Keratinocyte (primary cell): ENCODE measurements at places on chromosomes 16 and 17.

DNA sequence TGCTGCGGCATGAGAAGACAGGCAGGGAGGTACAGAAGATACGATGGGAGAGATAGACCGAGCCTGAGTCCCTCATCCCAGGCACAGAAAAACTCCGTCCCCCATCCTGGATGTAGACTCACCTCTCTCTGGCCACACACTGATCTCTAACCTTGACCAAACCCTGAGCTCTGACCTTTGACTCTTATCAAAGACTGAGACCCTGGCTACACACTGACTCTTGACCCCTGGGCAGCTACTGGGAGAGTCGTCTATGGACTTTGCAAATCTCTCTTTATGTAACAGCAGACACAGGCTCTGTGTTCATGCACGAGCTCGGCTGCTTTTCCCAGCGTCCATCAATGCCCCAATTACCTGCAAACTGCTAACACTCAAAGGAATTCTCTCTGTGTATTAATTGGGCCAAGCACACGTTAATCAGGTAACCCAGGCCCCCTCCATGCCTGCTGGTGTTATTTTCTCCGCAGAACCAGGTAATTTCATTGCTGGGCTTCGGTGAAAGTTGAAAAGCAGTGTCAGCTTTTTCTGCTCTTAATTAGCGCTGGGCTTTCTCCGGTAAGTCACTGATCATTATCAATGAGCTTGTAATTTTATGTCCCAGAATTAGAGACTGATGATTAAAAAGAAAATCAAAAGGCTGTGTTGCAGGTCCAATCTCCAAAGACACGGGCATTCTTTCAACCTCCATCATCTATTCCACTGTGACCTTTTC is 179.4 kb upstream of the NLRP1 start:
- DNase-seq = no peak

- DNase-seq = no peak
Measured at GRCh38 chr17:14303343-14304221, 2.7 kb downstream of the HS3ST3B1 start.

DNA sequence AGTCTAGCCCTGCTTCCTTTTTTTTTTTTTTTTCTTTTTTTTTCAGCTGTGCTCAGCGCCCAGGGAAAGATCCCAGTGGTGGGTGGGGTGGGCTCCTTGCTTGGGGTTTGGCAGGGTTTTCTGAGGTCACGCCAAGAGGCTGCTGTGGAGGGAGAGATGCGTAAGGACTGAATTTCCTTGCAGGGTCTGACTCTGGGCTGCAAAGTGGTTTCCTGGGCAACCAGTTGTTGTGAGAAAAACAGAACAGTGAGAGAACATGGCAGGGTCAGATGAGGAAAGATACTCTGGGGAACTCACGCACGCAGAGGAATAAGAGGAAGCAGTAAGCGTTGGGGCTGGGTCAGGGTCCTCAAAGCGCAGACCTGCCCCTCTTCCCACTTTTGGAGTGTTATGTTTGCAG is 119.5 kb downstream of the IRF8 start:
- no peak for DNase-seq

GRCh38 chr16:56246051-56246817 is 54.9 kb downstream of the GNAO1 start:
- peak; percentile 79 for DNase-seq

- DNase-seq = no peak
Measured at GRCh38 chr16:84528322-84528721, 23.9 kb upstream of the MEAK7 start.

DNA sequence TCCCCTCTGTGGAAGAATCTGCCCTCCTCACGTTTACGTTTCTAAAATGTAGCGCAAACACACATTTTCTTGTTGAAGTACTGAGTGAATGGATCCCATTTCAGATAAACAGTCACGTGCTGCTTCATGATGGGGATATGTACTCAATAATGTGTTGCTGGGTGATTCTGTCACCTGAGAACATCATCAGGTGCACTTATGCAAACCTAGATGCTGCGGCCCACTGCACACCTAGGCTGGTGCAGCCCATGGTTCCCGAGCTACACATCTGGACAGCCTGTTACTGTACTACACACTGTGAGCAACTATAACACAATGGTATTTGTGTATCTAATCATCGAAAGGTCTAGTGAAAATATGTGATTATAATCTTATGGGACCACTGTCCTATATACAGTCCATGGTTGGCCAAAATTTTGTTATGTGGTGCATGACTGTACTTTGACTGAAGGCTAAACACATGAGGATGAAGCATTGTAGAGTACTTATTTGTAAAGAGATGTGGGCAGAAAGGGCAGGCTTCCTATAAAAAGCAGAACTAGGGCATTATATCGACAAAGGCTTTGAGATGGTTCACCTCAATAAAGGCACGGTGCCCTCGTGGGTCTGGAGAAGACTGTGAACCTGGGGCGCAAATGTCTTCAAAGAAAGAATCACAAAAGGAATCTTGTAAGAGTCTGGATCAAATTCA is 26.3 kb downstream of the MARF1 start:
- DNase-seq = no peak

DNA sequence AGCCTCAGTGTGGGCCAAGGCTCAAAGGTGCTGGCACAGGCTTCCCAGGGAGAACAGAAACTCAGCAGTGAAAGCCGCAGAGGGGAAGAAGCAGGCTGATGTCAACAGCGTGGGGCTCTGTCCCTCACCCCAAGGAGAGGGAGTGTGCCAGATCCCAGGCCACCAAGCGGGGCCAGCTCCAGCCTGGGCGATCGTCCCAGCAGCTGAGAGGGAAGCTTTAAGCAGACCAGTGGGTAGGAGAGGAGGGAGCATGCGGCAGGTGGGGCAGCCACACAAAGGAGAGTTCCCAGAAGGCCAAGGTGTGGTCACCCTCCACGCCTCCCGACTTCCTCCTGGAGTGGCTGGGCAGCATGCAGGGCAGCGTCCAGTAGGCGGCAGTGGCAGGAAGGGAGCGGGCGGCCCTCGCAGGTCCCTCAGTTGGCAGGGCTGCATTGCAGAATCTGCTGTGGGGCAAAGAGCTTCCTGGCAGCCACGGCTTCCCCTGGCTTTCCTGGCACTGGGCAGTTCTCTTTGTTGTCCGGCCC is 6.0 kb downstream of the SYNGR2 start:
- DNase-seq = no peak

- DNase-seq = no peak
Measured at GRCh38 chr17:41581366-41582060, 5.2 kb downstream of the KRT14 start.

DNA sequence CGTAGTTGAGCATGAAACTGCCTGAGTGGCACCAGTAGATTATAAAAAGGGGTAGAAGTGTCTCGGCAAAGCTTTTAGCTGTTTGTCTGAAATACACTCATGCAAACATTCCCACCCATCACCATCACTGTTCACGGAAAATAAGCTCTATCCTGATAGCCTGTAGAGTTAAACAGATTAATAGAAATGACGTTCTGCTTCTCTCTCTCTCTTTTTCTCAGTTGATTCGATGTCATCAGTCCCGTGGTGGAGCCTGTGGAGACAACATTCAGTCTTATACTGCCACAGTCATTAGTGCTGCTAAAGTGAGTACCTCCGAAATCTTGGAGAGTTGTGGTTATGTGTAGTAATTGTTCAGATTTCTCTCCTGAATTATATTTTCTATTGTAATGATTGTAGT is 224.7 kb downstream of the BCAS3 start:
- DNase-seq = no peak

GRCh38 chr16:14375132-14375491 is 254.9 kb downstream of the PARN start:
- DNase-seq = no peak

GRCh38 chr16:19183187-19183586 is 15.1 kb downstream of the SYT17 start:
- no peak for DNase-seq

- no peak for DNase-seq
Measured at GRCh38 chr16:28182183-28182582, 29.6 kb downstream of the XPO6 start.

GRCh38 chr17:44207743-44208142 is 8.1 kb upstream of the ATXN7L3 start:
- DNase-seq = no peak

DNA sequence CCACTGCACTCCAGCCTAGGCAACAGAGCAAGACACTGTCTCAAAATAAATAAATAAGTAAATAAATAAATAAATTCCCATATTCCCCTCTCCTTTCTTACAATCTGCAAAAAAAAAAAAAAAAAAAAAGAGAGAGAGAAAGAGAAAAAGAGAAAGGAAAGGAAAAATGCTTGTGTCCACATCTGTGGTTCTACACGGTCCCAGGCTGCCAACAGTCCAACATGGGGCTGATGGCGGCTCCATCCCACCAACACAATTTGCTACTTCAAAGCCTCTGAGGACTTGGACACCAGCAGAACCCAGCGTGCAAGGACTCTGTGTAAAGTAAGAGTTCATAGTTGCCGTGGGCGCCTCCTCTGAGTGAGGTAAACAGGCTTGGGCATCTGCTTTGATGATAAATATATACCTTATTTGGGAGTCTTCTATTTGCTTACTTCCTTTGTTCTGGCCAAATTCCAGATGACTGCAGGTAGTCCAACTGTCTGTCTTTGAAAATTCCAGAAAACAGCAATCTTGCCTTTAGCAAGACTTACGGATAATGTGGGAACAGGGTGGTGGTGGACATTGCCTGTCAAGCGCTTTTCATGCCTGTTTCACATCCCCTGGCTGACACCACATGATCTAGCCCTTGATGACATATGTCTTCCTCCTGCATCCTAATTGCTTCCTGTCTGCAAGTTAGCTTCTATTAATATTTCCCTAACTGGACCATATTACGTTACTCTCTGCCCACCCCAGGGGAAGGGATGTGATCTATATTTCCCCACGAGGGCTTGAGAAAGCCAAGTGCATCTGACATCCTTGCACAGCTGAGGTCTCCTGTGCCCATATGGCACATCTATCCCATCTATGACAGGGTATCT is 10.1 kb downstream of the LITAF start:
- no peak for DNase-seq

DNA sequence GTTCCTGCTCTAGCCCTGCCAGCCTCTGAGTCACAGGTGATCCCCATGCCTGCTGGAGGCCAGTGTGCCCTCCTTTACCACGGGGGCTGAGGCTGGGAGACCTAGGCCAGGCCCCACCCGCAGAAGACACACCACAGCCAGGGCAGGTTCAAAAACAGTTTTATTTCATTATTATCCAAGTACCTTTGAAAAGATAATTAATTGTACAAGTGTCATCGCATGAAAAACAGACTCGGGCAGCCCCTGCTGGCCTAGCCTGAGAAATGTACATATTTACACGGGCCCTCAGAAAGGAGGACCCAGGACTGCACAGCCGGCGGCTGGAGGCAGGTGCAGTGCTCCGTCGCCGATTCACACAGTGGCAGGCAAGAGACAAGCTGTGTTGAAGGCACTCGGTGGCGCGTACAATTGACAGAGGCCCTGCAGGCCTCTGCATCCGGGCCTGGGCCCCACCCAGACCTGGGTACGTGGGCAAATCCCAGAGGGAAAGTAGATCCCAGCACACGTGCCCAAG is 4.4 kb downstream of the PDIA2 start:
- no peak for DNase-seq

DNA sequence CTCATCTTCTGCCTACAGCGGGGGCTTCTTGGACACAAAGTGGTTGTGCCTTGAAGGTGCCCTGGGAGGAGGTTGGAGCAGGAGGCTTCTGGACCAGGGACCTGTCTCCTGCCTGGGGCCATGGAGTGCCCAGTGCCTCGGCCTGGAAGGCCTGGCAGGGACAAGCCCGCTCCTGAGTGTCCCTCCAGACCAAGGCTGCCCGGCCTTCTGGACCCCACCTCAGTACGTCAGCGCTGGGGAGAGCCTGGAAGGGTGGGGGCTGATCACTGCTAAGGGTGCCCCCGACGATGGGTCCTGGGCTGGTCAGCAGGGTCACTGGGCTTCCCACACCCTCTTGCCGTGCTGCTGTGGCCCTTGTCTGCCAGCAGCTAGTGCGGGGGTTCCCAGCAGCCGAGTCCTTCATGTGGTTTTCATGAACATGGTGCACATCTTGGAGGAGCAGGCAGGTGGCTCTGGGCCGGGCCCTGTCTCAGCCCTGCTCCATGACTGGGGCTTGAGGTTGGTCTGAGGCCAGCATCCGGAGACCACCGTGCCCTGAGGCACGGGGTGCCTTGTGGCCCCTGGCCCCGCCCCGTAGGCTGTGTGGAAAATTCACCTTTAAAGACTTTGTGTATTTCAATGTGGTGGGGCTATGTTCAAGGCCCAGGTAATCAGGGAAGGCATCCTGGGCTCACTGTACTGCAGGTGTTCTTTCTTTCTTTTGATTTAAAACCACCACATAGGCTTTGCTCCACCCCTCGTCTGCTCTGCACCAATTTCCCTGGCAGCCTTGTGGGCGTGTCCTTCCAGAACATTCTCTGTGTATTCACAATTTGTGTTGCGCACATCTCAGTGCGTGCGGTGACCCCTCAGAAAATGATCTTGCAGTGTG is 22.4 kb downstream of the MGRN1 start:
- no peak for DNase-seq

DNA sequence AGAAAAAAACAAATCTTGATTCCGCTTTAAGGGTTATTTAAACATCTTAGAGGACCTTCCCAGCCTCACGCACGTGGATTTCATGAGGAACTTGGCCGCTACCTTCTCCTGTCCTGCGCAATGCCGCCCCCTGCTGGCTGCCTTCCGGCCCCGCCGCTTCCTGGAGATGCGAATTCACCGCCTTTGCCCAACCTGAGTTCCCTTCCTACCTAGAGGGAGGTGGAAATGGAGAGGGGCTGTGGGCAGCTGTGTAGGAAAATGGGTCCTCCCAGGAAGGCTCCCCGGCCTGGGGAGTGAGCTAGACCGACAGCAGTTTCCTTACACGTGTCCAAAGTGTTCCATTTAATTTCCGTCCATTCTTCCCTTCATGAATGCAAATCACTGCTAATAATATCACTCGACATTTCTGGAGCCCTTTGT is 1.0 kb upstream of the ABCC12 start:
- DNase-seq = peak; percentile 35

DNA sequence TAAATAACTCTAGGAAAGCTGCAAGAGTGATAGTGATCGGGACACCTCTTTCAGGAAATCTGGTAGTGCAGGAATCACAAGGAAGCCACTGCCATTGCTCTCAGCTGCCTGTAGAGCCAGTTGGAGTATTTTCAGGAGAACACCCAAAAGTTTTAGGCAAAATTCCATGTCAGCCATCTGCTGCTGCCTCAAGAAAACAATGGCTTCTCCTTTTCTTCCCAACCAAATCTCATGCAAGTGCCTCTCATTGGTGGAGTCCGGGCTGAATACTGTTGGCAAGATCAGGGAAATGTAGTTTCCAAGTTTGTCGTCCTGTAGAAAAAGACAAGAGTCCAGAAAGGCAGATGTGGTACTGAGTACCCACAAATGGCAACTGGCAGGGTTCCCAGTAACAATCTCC is 54.9 kb upstream of the TANC2 start:
- no peak for DNase-seq

DNA sequence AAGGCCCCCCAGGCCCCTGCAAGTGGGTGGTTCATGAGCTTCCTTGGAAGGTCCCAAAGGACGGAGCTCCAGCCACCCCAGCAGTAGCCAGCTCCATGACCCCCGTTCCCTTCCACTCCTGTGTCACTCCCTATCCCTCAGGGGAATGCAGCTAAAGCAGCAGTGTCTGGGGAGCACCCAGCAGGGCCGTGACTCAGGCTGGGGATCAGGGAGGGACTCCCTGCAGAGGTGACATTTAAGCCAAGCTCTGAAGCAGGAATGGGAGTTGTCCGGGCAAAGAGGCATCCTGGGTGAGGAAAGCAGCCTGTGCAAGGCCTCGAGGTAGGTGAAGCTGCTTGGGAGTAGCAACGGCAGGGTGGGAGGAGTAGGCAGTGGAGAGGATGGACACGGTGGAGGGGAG is 11.1 kb upstream of the NPTX1 start:
- no peak for DNase-seq
